Bronchial epithelial cell (primary cell): ENCODE measurements at places on chromosomes 6 and 20. TPM values are rescaled to one million over a fixed set of nuclear protein-coding genes. Genes with fewer than 3 reads are reported as not detected.

- peak; percentile 42 for DNase-seq
Observed at GRCh38 chr6:22399693-22400092, 102.9 kb upstream of the PRL start.

GRCh38 chr6:14434916-14435690, 317.5 kb downstream of the CD83 start:
- DNase-seq, result no peak

- peak; percentile 18 for DNase-seq
Observed at GRCh38 chr20:48066246-48066645, 281.0 kb upstream of the SULF2 start.

The PRKN gene
- total RNA-seq, result 0.79 and 1.5 TPM in 2 replicates

DNA sequence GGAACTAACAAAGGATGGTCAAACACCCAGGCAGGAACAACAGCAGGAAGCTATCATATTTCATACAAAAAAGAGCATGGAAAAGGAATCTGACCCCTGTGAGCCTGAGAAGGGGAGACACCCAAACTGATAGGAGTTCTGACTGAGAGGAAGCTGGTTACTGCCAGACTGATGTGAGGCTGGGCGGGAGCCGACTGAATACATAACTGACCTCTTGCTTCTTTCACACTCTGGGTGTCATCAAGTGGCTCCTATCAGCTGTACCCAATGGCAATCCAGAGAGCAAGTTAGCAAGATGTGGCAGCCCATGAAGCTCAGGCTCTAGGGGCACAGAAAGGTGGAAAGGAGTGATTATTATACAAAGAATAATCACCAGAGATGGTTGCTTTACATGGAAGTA, 795.1 kb upstream of the HS3ST5 start:
- no peak for DNase-seq

DNA sequence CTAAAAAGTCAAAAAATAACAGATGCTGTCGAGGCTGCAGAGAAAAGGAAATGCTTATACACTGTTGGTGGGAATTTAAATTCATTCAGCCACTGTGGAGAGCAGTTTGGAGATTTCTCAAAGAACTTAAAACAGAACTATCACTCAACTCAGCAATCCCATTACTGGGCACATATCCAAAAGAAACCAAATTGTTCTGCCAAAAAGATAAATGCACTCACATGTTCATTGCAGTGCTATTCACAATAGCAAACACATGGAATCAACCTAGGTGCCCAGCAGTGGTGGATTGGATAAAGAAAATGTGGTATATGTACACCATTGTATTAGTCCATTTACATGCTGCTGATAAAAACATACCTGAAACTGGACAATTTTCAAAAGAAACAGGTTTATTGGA, 116.0 kb upstream of the VGLL2 start:
- DNase-seq, result no peak

GRCh38 chr6:163147994-163148393, 266.5 kb upstream of the QKI start:
- DNase-seq, result no peak
